ENCODE measurements at places on chromosomes 6 and 20.

GRCh38 chr6:8082954-8083858 lies 19.0 kb upstream of the BLOC1S5 start:
- no peak overlapping the region for H3K4me3 ChIP-seq
- DNase-seq = no peak
- peaks cover 61% of the 10 kb centered on the region for H3K36me3 ChIP-seq
- H3K4me1 ChIP-seq = peaks cover 18% of the 10 kb centered on the region

GRCh38 chr6:90168693-90169131 lies 127.9 kb downstream of the BACH2 start:
- no peak overlapping the region for H3K4me3 ChIP-seq
- peaks cover 43% of the 10 kb centered on the region for H3K36me3 ChIP-seq
- H3K4me1 ChIP-seq = peaks cover 59% of the 10 kb centered on the region
- DNase-seq = no peak
- no peaks in the 10 kb centered on the region for H3K27me3 ChIP-seq
- no peak overlapping the region for H3K27ac ChIP-seq

DNA sequence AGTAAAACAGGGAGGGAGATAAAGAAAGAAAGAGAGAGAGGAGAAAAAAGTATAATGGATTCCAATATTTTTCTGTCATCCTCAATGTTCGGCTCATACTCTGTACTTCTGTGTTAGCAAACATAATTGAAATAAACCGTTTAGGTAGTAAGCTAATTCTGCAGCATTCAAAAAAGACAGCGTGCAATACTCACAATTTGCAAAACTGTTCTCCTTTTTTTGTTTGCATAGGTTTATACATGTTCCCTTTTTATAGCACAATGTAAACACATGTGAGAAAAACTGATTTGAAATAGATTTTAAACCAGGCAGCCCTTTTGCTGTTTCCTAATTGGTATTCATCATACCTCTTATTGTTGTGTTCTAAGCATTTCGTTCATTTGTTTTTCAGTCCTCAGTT lies 188.9 kb downstream of the PLCB1 start:
- no peak overlapping the region for H3K4me3 ChIP-seq
- no peaks in the 10 kb centered on the region for H3K27me3 ChIP-seq
- H3K4me1 ChIP-seq = no peaks in the 10 kb centered on the region
- H3K27ac ChIP-seq = no peak overlapping the region

DNA sequence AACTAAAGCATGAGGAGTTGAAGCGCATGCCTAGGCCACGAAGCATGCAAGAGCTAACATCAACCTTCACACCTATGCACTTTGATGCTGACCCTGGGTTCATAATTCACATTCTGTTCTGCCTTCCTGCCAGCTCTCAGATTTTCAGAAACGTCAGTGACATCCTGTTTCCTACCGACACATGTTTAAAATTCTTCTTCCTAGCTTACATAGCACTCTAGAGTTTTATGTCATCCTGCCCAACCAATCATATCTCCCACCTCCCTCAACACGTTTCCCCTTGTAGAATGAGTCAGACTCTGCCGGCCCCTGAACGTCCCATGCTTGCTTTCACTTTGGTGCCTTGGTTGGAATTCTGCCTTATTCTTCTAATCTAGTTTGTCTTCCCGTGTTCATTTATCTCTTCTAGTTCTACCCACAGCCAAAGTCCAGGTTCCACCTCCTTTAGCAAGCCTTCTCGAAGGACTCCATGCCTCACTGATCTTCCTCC lies 97.2 kb upstream of the MAP7 start:
- H3K36me3 ChIP-seq = peaks cover 2% of the 10 kb centered on the region
- H3K27ac ChIP-seq = no peak overlapping the region
- no peaks in the 10 kb centered on the region for H3K27me3 ChIP-seq
- H3K4me3 ChIP-seq = no peak overlapping the region
- peak; percentile 64 for DNase-seq

GRCh38 chr6:79101164-79101563 lies 23.1 kb upstream of the PHIP start:
- H3K27ac ChIP-seq = no peak overlapping the region
- no peak overlapping the region for H3K4me3 ChIP-seq
- DNase-seq = no peak
- no peaks in the 10 kb centered on the region for H3K4me1 ChIP-seq
- H3K27me3 ChIP-seq = peaks cover 12% of the 10 kb centered on the region
- H3K36me3 ChIP-seq = no peaks in the 10 kb centered on the region

DNA sequence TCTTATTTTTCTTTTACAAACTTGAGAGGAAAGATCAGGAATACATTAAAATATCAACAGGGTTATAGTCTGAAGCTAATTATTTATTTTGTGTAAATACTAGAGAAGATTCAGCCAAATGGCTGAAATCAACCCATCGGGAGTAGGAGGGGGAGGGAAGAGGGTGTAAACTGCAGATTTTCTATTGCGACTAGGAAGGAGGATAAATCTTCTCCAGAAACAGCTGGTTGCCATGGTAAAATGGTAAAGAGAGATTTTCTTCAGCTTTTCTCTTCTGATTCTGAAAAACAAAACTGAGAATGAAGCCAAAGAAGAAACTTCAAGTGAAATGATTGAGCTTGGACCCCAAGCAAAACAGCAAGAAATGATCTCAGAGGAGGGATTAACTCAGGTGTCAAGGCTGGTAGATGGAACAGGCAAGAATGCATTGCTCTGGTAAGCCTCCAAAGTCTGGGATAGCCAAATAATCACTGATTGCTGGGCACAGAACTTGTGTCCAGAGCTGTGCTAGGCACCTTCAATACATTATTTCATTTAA lies 193.5 kb upstream of the SPTLC3 start:
- H3K27ac ChIP-seq = no peak overlapping the region
- H3K36me3 ChIP-seq = no peaks in the 10 kb centered on the region
- no peak for DNase-seq
- no peak overlapping the region for H3K4me3 ChIP-seq
- no peaks in the 10 kb centered on the region for H3K4me1 ChIP-seq

- no peaks in the 10 kb centered on the region for H3K27me3 ChIP-seq
- H3K4me1 ChIP-seq = peaks cover 30% of the 10 kb centered on the region
- no peak for DNase-seq
- no peak overlapping the region for H3K27ac ChIP-seq
- no peak overlapping the region for H3K4me3 ChIP-seq
Observed at GRCh38 chr20:1294497-1294896, 28.4 kb downstream of the SNPH start.

DNA sequence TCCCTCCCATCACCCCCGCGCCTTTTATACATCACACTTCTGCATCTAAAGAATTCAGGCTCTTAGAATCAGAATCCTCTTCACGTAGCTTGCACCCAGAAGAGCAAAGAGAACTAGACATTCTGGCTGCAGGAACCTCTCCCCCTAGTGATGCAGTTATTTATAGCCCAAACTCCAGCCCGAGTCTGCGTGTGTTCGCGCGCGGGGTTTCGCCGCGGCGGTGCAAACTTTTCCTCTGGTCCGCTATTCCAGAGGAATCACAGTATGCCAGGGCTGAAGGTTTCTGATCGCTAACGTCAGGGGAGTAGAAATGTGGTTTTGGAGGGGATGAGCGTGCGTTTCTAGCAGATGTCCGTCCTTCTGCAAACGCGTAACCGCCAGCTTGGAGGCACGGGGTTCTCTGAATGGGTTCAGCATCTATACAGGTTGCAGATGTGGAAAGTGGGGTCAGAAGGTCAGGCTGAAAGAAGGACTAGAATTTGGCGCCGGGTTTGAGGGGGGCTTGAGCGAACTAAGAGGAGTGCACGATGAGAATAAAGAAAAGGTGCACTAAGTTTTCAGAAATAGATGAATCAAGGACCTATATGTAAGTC lies 1.8 kb downstream of the EPHA7 start:
- no peak for DNase-seq
- H3K4me3 ChIP-seq = peak overlapping the region; percentile 32
- H3K36me3 ChIP-seq = peaks cover 8% of the 10 kb centered on the region
- H3K4me1 ChIP-seq = peaks cover 25% of the 10 kb centered on the region
- H3K27ac ChIP-seq = no peak overlapping the region

DNA sequence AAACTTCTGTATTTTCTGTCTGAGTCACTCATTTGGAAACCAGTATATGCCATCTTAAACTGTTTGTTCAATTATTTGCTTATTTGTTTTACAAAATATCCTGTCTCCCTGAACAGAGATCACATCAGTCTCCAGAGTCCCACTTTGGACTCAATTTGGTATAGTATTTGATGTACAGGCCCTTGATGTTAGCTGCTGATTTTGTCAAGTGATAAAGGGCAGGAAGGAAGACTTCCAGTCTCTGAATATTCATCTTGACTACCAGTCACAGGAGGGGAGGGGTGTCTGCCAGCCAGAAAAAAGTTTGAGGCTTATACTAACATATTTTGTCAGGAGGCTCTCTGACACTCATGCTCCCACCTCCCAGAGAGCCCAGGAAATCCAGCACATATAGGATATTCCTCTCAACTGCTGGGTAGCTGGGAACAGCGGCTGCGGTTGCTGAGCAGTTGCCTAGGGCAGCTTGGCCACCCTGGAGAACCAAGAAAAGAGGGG lies 376.8 kb upstream of the RUNX2 start:
- H3K27ac ChIP-seq = no peak overlapping the region
- no peak for DNase-seq
- peaks cover 28% of the 10 kb centered on the region for H3K36me3 ChIP-seq
- H3K4me1 ChIP-seq = peaks cover 11% of the 10 kb centered on the region

DNA sequence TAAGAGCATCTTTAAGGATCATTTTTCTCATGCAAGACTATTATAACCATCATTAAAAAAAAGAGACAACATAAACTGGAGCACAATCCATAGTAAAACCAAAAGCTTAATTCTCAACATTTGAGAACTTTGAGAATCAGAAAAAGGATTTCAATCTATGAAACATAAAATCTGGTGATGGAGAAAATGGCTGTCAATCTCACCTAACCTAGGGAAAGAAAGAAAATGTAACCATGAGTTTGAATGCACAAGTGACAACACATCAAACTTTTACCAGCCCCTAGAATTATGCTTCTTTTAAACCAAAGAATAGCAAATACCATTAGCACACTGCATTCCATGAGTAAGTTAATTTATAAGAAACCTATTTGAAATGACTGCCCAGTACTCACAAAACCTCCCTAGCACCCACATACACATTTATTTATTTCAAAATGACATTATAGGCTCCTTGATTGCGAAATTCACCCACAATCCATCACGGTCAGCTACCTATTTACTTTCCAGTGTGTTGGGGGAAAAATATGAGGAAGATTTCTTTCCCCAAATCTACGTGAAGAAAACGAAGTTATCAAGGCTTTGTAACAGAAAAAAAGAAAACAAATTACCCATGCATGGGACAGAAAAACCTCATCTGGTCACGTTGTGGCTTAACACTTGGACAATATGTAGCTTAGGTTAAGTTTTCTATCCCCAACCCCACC lies 828 bp downstream of the ASCC3 start:
- peaks cover 27% of the 10 kb centered on the region for H3K36me3 ChIP-seq
- H3K27ac ChIP-seq = peak overlapping the region; percentile 100
- DNase-seq = no peak
- peak overlapping the region; percentile 100 for H3K4me3 ChIP-seq

DNA sequence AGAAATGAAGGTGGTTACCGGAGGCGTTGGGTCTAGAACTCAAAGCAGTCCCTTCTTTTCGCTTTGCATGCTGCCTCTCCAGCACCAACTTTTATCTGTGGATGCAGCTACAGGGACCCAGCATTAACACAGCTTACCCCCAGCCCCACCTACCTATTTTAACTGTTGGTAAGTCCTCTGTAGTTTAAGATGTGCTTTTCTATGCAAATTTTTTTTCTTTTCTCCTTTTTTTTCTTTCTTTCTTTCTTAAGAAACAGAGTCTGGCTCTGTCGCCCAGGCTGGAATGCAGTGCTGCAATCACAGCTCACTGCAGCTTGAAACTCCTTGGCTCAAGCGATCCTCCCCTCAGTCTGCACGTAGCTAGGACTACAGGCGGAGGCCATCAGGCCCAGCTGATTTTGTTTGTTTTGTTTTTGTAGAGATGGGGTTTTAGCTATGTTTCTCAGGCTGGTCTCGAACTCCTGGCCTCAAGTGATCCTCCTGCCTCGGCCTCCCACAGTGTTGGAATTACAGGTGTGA lies 6.5 kb upstream of the USP45 start:
- peaks cover 4% of the 10 kb centered on the region for H3K36me3 ChIP-seq
- H3K27me3 ChIP-seq = no peaks in the 10 kb centered on the region
- DNase-seq = no peak
- H3K27ac ChIP-seq = peak overlapping the region; percentile 97

- H3K36me3 ChIP-seq = no peaks in the 10 kb centered on the region
- H3K4me3 ChIP-seq = no peak overlapping the region
- no peak for DNase-seq
- H3K27ac ChIP-seq = no peak overlapping the region
Observed at GRCh38 chr20:63142933-63143332, 73.0 kb downstream of the YTHDF1 start.

DNA sequence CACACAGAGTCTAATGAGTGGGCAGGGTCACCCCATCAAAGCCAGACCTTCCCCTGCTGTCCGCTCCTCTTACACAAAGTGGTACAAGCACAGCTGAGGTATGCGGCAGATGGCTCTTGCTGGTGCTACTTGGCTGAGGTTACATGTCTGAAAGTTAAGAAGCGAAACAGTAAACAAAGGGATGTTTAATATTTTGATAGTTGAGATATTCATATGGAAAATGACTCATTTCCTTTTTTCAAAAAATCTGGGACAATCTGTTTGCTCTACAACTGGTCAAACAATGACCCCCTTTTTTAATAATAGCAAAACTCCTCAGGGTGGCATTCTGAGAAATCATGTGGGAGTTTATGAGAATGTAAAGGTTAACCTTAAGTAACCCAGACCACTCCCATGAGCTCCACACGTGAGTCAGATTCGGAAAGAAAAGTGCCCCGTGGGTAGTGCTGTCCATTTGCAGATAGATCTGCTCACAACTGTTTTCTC lies 245.3 kb downstream of the TBXT start:
- H3K4me1 ChIP-seq = no peaks in the 10 kb centered on the region
- H3K36me3 ChIP-seq = no peaks in the 10 kb centered on the region
- H3K4me3 ChIP-seq = no peak overlapping the region
- H3K27ac ChIP-seq = no peak overlapping the region

DNA sequence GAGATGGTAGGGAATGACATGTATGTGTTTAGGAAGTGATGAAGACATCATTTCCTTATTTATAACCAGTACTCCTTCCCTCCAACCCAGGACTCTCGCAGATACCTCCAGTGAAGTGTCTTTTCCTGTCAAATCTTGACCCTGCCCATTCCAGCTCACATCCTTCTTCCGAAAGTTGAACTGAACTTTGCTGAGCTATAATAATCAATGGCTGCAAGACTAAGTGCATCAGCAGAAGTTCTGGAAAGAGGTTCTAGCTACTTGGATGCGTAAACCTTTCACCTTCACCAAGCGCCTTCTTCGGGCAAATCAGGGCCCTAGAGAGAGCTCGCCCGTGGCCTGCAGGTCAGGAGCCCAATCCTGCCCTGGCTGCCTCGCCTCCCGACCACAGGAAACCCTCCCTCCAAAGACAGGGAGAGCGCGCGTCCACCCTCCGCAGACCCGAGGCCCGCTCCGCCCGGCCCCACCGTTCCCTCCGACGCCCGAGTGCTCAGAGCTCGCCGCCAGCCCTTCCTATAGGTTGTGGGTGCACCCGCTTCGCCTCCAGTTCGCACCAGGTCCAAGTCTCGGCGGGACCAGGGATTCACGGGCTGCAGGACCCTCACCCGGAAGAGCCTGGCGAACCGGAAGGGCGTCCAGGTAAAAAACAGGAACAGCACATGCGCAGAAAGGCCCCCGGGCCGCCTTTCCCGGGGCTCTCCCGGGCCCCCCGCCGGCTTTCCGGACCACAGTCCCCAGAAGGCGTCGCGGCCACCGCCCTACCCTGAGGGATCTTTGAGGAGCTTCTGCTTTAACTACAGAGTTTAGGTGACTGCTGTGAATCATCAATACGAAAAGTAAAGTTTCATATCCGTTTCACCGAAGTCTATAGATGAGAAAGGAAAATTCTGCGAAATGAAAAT lies at the start of gene ZNF334:
Gene ZNF334 (minus strand): TSS at position 617 of the 902 bp plus-strand sequence. CDS start 1,457 bp downstream, outside the sequence.
- H3K36me3 ChIP-seq = peaks cover 9% of the 10 kb centered on the region
- DNase-seq = peak; percentile 41
- peak within 1 kb of the TSS; percentile 76 for H3K4me3 ChIP-seq
- H3K27me3 ChIP-seq = peaks cover 15% of the 10 kb centered on the region
- H3K27ac ChIP-seq = peak within 1 kb of the TSS; percentile 74
